COR-L47 (cell line): ENCODE measurements at places on chromosomes 16 and 17.

DNA sequence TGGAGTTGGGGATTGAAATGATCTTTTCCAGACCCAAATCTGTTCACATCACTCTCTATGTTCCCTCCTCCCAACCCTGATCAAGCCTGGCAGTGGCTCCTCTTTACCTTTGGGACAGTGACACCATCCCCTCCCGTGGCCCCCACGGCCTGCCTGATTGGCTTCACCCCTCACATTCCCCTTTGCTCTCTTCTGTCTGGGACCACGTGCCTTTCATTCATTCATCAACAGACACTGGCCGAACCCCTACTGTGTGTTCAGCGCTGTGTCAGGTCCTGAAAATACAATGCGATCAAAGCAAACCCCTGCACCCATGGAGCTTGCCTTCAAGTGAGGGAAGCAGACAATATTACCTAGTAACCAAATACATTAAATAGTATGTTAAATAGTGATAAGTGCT, 2.2 kb upstream of the ALOX12B start:
- no peak for DNase-seq

DNA sequence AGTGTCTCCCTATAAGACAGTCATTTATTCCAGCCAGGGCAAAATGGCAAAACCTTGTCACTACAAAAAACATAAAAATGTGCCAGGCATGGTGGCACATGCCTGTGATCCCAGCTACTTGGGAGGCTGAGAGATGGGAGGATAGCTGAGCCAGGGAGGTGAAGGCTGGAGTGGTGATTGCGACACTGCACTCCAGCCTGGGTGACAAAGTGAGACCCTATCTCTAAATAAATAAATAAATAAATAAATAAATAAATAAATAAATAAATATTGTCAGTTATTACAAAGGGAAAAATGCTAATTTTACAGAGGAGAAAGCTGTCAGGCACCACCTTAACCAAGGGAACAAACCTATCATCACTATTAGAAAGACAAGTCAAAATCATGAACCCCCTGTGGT, 75.5 kb downstream of the STH start:
- no peak for DNase-seq

DNA sequence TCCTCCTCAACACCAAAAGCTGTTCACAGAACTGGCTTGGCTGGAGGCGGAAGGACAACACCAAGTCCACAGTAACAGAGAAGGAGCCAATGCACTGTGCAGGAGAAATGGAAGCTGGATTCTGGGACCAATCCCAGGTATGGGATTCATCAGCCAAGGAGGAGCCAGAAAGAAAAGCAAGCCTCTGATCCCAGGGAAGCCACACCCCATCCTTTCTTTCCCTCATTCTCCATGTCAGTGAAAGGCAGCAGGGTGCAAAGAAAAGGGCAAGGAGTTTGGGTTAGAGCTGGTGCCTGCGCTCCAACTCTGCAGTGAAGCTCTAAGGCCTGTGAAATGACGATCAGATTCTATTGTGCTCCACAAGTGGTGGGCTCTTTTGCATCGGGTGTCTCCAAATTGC, 11.0 kb downstream of the DCAKD start:
- no peak for DNase-seq

- no peak for DNase-seq
Observed at GRCh38 chr17:81339191-81339533, 44.1 kb upstream of the SLC38A10 start.

GRCh38 chr17:2445638-2446037, 44.8 kb upstream of the MNT start:
- no peak for DNase-seq

DNA sequence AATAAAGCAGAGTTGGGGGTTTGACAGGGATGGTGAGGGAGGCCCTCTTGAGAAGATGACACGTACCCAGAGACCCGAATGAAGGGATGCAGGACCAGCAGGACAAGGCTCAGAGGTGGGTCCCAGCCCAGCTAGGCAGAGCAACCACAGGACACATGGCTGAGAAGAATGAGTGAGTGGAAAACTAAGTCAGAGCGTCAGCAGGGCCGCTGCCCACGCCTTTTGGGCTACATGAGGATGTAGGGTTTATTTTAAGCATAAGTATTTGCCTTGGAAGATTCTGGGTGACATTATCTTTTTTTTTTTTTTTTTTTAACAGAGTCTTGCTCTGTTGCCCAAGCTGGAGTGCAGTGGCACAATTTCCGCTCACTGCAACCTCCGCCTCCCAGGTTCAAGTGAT, 176.0 kb downstream of the TMEM132E start:
- no peak for DNase-seq

GRCh38 chr17:60602385-60602742, 2.4 kb downstream of the PPM1D start:
- DNase-seq: no peak

- no peak for DNase-seq
Observed at GRCh38 chr16:29990034-29990433, 5.4 kb downstream of the HIRIP3 start.

DNA sequence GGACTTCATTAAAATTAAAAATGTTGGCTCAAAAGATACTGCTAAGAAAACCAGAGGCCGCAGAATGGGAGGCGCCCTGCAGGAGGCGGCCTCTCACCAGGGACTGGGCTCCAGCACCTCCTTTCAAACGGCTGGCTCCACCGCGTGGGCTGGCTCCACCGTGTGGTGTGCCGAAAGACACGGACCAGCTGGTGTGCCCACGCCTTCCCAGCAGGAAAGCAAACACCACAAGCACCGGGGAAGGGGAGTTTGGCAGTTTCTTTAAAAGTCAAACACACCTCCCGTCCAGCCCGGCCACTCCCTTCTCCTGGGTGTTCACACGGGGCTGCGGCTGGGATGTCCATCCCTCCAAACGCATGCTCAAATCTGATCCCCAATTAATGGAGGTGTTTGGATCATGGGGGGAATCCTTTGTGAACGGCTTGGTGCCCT, 13.9 kb downstream of the HAGH start:
- peak; percentile 93 for DNase-seq

DNA sequence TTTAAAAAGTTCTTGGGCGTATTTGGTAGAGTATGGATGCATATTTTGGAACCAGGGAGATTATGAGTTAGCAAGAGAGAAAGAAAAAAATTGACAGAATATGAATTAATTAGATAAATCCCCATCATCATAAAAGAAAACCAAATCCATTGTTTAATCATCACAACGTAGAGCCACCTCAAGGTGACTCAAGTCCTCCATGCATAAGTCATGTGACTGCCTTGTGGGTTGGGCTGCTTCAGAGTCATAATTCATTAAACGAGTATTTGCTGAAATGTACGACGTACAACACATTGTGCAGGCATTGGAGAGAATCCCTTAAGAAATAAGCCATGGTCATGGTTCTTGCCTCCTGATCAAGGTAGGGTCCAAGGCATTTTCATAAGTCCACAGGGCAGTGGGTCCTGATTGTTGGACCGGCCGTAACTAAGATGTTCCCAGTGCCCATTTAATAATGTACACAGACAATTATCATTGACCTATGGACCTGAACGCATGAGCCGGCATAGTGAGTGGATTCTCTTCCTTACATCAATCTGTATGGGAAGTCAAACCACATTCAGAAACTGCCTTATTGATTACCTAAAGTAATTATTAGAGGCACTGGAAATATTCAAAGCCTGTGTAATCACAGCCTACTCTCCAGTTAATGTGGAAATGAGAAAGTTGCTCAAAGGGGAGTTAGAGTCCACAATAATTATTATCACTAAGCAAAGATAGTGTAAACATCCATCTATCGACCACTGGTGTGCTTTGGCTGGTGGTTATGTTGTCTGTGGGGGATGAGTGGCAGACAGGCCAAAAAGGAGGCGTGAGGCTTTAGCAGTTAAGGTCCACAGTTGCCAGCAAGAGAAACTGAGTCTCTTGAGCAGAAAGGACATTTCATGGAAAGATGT, 165.4 kb downstream of the PITPNC1 start:
- DNase-seq: no peak

DNA sequence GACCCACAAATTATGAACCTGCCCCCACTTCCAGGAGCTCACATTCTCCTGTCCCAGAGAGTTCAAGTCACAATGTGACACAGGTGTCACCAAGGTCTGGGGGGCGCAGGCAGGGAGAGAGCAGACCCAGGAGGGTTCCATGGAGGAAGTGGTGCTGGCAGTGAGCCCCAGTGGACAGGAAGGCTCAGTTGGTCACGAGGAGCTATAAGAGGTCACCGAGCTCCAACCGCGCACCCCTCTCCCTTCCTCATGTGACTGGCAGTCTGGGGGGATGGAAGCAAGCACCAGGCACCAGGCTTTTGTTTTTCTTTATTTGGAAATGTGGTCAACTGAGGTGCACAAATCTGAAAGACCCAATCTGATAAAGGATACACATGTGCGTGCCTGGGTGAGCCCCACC, 2.5 kb downstream of the ITGAD start:
- no peak for DNase-seq

DNA sequence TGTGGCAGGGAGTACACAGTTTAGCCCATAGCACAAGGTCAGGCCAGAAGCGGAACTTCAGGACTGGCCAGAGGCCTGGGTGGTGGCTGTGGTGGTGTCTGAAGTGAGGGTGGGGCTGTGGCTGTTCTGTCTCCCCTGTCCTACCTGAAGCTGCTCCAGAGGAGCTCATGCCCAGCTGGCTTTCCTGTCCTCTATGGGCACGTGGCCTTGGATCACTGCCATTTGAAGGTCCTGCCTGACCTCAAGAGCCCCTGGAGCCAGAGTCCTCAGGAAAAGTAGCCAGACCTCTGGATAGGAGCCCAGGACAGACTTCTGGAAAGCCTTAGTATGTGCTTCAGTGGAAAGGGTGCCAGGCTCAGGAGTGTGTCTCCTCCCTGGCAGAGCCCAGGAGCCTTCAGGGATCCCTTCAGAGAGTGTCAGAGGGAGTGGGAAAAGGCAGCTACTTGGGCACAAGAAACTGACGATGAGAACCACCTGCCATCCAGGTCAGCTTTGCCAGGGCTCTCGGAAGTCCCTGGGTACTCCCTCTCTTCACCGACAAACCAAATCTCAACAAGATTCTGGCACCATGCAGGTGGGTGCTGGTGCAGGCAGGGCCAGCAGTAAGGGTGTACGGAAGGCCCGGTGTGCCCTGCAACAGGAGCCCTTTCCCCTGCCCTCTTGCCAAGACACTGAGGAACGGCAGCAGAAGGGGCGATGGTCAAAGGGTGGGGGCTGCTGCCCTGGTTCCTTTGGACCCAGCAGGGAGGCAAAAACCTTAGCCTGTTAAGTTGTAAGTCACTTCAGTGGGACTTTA, 153.7 kb downstream of the NTN1 start:
- no peak for DNase-seq

DNA sequence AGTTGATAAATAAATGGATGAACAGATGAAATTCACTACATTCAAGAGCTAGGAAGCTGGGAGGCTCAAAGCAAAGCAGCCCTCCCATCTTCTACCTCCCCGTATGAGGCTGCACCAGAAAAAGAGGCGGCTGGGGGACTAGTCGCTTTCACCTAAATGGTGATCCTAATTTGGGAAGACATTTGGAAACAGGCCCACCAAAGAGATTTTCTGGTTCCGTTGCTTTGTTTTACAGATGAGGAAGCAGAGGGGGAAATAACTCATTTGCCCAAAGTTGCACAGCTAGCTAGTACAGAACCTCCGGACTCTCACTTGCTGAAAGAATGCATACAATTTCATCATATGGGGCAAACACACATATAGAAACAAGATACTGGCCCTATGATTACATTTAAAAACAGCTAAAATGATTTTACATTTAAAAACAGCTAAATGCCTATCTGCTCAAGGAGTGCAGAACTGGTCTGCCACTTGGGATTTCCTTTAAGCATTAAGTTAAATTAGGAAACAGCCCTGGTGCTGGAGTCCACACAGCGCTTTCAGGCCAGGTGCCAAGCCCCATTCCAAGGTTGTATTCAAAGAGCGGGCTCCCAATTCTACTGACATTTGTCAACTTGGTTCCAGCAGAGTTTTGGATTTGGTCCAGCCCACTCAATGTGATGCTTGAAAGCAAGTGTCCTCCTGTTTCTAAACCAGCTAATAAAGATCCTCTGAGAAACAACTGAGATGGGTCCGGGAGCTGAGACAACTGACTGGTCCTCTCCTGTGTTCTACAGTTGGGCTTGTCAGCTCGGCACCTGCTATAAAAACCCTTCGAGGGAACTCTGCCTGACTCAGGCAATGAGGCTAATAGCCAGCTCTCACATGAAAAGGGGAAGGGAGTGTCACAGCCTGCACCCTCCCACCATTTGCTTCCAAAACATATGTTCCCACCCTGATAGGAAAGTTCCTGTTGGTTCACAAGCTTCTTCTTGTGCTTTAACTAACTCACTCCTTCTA, 11.7 kb downstream of the ERN1 start:
- DNase-seq: peak; percentile 73

GRCh38 chr16:51875834-51876600, 670.9 kb downstream of the TOX3 start:
- no peak for DNase-seq

- no peak for DNase-seq
Observed at GRCh38 chr17:74822335-74822938, 37.2 kb downstream of the GRIN2C start.

DNA sequence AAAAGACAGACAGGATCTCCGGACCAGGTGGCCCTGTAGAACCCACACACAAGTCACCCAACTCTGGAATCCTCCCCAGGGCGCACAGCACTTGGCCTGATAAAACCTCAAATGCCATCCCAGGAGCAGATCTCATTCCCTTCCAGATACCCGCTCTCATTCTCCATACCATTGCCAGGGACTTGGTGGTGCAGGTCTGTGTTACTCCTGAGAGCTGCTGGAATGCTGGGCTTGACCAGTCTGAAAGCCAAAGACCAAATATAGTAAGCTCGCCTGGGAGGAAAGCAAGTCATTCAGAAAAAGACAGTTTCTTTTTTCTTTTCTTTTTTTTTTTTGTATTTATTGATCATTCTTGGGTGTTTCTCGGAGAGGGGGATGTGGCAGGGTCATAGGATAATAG, 10.7 kb downstream of the MKS1 start:
- DNase-seq: no peak

DNA sequence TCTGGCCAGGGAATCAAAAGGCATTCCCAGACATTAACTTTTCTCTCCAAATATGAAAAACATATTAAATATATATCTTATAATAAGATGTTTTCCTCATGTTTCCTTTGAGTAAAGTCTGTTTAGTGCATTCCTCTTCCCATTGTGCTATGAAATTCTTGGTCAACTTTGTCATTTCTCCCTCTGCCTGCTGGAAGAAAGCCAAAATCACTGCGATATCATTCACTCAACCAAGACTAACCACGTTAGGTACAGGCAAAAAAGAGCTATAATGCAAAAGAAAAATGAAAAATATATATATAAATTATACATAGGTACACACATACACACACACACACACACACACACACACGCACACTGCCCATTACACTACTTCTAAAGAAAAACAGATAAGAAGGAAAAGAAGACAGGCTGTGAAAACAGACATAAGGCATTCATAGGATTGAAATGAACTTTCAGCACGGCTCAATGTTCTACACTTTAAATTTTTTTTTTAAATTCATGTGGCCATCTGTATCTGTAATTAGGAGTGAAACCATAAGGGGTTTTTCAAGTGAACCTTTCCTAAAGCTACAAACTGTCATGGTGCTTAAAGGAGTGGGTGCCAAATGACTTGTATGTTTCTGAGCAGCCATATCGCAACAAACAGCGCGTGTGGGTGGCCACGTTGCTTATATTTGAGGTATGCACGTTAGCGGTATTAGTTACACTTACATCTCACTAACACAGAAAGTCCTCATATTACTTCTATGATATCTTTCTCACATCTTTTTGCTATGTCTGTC, 71.6 kb upstream of the PSMD7 start:
- no peak for DNase-seq

- DNase-seq: no peak
Observed at GRCh38 chr17:78803186-78803845, 21.2 kb upstream of the CYTH1 start.
